Fibroblast of skin of scalp (primary cell): ENCODE measurements at places on chromosomes 5 and 9.

DNA sequence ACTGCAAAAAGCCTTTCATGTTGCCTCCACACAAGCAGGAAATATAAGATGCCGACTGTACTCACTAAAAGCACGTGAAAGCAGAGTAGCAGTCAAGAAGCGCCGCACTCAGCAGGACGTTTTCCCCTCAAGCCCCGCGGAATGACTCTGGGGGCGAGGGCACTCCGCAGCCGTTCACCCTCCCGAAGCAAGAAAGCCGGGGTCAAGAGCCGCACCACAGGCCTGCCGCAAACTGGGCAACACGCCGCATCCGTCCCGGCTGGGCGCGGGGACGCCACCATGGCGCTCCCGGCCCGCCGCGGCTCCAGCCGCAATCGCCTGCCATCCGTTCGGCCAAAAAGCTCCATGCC, 364 bp downstream of the RPS6 start:
- DNase-seq = no peak

GRCh38 chr5:166581826-166582225, 1709.6 kb upstream of the WWC1 start:
- peak; percentile 73 for DNase-seq

- DNase-seq = peak; percentile 14
Observed at GRCh38 chr9:114504341-114505186, 709 bp downstream of the WHRN start.

GRCh38 chr9:80775971-80776370, 913.4 kb downstream of the TLE1 start:
- no peak for DNase-seq

- DNase-seq = no peak
Observed at GRCh38 chr9:135332979-135333748, 146.4 kb upstream of the PPP1R26 start.

DNA sequence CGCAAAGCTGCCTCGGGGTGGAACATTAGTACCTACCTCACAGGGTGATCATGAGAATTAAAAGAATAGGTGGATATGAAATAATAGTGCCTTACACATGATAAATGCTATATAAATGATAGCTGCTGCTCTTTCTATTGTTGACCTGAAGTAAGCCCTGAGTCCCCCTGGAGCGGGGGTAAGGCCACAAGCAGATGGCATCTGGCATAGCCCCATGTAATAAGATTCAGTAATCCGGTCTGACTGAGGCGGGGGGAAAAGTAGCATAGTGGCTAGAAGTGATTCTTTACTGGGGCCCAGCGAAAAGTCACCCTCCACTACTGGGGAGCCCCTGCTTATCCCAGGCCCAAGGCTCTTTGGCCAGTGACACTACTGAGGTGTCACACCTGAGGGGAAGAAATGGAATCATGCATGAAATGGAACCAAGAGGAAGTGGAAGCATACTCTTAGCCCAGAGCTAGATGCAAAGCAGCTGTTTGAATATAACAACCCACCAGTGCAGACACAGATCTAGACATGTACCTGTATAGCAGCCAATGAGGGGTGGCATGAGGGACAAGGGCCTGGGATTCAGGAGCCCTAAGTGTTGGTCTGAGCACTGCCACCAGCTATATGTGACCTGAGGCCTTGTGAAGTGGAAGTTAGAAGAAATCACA, 16.1 kb upstream of the FGFR4 start:
- DNase-seq = no peak

GRCh38 chr5:175816348-175816747, 55.0 kb upstream of the CPLX2 start:
- DNase-seq = no peak

GRCh38 chr5:134380346-134380745, 9.0 kb downstream of the UBE2B start:
- DNase-seq = no peak

DNA sequence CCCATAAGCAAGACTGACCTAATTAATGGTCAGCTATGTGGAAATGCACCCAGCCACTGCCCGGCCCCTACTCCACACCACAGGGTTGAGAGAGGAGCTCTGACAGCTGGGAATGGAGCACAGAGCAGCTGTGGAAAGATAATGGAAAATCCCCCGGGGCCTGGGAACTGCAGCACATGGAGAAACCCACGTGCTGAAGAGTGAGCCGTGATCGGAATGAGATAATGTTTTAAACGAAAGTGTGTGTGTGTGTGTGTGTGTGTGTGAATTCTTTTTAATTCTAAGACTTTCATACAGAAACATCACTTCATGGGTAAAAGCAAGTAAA, 13.1 kb upstream of the SLC12A7 start:
- peak; percentile 42 for DNase-seq

- DNase-seq = no peak
Observed at GRCh38 chr5:110094548-110094947, 404.8 kb downstream of the MAN2A1 start.

DNA sequence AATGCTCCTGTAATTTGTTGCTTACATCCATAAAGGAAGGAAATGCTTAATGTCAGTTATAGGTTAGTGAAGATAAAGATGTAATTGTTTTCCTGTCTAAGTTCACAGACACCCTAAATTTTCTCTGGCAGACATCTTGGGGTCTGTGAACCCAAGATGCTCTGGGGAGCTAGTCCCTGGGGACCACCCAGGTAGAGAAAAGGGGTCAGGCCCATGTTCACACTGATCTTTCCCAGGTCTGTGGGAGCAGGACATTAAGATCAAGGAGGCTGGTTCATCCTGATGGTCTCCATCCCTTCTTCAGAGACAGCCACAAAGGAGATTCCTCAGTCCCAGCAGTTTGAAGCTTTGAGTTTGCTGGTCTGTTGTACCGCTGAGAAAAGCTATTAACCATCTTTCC, 267.5 kb downstream of the ARHGAP26 start:
- DNase-seq = no peak

DNA sequence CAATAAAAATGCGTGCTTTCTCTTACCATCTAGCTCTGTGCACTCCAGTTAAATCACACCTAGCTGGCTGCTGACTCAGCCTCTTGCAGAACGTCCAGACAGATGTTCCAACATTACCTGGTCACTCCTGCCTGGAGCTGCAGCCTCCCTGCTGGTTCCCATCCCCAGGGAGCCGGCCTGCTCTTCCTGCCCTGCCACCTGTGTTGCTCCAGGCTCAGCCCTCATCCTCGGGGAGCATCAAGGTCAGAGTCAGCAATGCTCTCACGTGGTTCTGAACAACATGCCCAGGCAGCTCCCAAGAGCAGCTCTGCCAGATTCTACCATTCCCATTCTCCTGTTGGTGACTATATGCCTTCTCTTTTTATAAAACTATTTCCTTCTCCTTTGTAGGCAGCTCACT, 81.3 kb downstream of the GADD45G start:
- no peak for DNase-seq

DNA sequence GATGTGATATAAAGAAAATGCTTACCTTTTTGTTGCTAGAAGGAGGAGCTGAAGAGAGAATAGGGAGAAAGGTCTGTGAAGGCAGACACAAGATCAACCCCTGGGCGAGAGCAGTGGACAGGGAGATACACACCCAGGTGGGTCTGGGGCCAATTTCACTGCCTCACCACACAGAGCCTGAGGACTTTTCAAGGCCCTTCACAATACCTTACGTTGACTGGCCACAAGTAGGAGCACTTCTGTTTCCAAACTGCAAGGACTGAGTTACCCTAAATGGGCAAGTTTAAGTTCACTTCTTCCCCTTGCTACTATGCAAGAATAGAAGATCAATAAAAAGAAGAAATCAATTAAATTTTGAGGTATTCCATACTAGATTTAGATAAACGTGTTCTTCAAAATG, 174.5 kb upstream of the SLC12A2 start:
- DNase-seq = peak; percentile 51

GRCh38 chr9:3516667-3517330, 9.0 kb downstream of the RFX3 start:
- peak; percentile 34 for DNase-seq

DNA sequence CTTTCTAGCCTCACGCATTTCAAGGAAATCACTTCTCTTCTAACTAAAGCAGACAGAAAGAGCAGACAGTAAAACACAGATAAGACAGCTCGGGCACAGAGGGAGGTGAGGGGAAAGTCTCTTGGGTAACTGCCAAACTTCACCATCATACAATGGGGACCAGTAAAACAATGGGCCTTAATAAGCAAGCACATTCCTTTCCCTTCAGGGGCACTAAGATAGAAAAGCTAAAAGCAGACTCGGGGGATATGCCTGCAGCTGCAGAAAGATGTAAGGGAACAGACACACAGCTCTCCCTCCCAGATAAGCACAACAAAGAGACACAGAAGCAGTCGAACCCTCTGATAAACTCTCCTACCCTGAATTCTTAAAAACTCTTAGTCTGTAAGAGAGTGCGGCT, 15.6 kb upstream of the CKS2 start:
- DNase-seq = no peak

- DNase-seq = peak; percentile 83
Observed at GRCh38 chr9:113564498-113565237, 101.1 kb downstream of the RGS3 start.
